ENCODE measurements at places on chromosomes 4 and X.

DNA sequence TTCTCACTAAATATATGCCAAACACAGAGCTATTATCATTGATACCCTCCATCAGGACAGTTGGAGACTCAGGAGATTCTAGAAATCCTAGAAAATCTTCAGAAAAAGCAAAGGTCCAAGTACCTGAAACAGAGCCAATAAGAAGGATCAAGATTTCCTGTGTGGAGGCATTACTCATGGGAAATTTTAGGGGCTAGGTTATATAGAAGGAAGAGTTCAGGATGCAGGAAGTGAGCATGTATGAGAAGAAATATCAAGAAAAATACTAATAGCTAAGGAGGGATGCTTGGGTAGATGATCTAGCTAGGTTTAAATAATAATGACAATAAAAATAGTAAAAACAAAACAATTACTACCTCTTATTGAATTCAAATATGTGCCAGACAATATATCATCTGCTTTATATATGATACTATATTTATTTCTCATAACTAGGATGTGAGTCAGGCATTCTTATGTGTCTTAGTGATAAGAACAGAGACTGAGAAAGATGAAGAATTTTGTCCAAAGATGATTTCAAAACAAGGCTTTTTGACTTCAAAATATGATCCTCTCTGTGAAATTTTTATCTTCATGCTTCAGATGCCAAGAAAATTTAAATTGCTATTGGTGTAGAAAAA, 66.4 kb upstream of the HHIP start:
- no peak for DNase-seq

DNA sequence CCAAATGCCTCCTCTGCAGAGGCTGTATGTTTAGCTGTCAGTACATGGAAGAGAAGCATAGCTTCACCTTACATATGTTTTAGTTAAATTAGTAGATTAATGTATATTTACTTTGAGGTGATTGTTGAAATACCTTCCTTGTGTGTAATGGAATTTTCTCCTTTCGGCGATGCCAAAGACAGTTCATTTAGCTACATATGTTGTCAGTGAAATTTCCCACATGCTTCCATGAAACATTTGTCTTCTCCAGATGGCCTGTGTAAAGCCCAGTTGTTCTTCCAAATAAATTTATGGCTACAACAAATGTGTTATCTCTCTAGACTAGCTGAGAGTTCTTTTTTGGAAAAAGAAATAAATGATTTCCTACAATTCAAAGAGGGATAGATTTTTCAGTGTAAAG, 95.2 kb downstream of the GPAT3 start:
- no peak for DNase-seq

DNA sequence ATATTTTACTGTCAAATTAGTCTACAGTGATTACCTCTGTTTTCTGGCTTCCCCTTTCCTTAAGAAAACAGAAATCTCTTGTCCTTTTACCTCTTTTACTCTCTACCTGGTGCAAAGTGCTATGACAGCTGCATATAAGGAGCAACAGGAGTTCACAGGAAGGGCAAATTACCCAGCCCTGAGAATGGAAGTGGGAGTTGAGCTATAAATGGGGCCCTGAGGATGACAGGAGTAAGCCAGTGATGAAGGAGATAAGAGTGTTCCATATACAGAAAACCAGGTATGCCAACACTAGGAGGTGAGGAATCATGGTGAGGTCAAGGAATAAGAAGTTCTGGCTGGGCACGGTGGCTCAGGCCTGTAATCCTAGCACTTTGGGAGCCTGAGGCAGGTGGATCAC, 4.5 kb upstream of the HSD17B13 start:
- no peak for DNase-seq

- no peak for DNase-seq
Observed at GRCh38 chr4:98945297-98945850, 16.4 kb upstream of the EIF4E start.

- DNase-seq: no peak
Observed at GRCh38 chrX:11285651-11286050, 7.6 kb upstream of the AMELX start.

DNA sequence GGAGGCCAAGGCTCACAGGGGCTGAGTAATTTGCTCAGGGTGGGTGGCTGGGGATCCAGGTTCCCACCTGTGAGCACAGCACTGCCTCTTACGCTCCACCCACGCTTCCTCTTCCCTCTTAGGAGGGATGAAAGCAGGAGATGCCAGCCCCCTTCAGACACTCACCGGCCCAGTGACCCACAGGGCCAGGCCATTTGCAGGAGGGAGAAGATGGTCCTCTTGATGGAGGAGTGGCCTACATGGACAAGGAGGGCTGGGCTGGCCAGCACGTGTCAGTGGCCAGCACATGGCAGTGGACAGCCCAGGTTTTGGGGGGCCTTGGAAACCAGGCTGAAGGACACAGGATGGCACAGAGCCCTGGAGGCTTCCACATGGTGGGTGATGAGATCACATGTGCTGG, 108.1 kb upstream of the PSAPL1 start:
- DNase-seq: no peak

- peak; percentile 59 for DNase-seq
Observed at GRCh38 chr4:7332216-7333023, 102.3 kb downstream of the PSAPL1 start.

- no peak for DNase-seq
Observed at GRCh38 chrX:107935200-107935599, 47.0 kb downstream of the TEX13B start.

- no peak for DNase-seq
Observed at GRCh38 chr4:140126261-140126660, 27.7 kb downstream of the MAML3 start.

- DNase-seq: no peak
Observed at GRCh38 chrX:151912780-151913179, at the start of gene MAGEA4. TSS of gene MAGEA4 (plus strand) at chrX:151912889. CDS start at chrX:151923665, 10,776 bp downstream.

DNA sequence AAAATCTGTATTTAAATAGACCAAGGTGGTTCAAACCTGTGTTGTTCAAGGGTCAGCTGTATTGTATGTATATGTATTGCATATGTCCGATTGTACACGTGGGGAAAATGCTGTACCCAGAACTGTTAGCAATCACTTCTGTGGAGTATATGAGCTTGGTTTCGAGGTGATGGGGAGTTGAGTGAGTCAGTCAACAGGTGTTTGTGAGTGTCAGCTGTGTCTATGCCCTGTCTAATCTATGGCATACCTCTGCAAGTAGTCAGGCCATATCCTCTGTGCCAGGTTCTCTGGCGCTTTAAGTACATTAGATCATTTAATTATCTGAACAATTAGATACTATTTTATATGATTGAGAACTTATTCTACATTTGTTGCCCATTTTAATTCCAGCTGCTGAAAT, 7.4 kb downstream of the ZRSR2 start:
- DNase-seq: no peak

- no peak for DNase-seq
Observed at GRCh38 chr4:38654273-38654672, 9.7 kb upstream of the KLF3 start.

- no peak for DNase-seq
Observed at GRCh38 chr4:2515830-2516550, 20.5 kb upstream of the FAM193A start.

- no peak for DNase-seq
Observed at GRCh38 chr4:126061655-126062054, 746.9 kb downstream of the FAT4 start.

- DNase-seq: no peak
Observed at GRCh38 chr4:83129264-83129663, 14.7 kb upstream of the PLAC8 start.

GRCh38 chr4:8182858-8183725, 16.0 kb upstream of the SH3TC1 start:
- DNase-seq: no peak

- DNase-seq: no peak
Observed at GRCh38 chrX:107507093-107507743, 57.8 kb downstream of the FRMPD3 start.

DNA sequence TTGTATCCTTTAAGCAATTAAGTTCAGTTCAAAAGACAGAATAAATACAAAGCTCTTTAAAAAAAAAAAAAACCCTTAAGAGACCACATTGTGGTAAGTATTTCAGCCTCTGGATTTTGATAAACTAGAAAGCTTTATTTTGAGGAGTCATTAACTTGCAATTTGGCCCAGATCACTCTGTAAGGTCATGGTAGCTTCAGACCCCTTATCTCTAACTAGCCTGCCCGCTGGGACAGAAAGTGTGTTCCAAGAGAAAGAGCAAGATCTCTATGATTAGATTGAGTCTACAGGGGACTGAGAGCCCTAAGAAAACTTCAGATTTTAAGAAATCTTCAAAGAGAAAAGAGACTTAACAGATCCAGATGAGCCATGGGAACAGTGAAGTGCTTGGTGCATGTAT, 45.6 kb downstream of the GALNT7 start:
- DNase-seq: no peak

GRCh38 chrX:40146262-40147125, 48.7 kb upstream of the BCOR start:
- peak; percentile 15 for DNase-seq

- no peak for DNase-seq
Observed at GRCh38 chr4:154959756-154960155, 178.7 kb downstream of the RBM46 start.

DNA sequence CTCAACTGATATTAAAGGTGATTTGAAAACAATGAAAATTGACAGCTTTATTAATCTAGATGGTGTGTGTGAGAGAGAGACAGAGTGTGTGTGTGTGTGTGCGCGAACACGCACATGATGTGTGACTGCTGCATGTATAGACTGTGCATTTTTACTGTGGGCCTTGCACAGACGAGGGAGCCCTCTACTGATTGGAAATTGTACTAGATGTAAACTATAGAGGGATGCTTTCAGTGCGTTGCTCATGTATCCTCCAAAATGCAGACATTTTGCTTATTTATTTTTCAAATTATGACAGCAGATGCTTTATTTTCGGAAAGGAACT, 168.4 kb upstream of the GK2 start:
- no peak for DNase-seq

DNA sequence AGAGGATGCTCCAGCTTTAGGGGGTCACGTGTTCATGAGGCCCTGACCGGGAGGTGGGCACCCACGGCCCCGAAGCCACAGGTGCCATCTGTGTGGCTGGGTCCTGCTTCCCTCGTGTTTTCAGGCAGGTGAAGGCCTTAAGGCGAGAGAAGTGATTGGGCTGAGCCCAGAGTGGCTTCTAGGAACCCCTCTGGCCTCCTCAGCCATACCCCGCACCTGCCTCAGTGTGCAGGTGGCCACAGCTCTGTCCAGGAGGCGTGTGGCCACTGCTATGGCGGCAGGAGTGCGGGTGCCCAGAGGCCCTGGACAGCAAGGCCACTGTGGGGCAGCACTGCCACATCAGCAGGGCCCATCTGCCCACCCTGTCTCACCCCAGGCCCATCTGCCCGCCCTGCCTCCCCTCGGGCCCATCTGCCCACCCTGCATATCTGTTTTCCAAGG, 25.0 kb downstream of the NKX1-1 start:
- DNase-seq: no peak

DNA sequence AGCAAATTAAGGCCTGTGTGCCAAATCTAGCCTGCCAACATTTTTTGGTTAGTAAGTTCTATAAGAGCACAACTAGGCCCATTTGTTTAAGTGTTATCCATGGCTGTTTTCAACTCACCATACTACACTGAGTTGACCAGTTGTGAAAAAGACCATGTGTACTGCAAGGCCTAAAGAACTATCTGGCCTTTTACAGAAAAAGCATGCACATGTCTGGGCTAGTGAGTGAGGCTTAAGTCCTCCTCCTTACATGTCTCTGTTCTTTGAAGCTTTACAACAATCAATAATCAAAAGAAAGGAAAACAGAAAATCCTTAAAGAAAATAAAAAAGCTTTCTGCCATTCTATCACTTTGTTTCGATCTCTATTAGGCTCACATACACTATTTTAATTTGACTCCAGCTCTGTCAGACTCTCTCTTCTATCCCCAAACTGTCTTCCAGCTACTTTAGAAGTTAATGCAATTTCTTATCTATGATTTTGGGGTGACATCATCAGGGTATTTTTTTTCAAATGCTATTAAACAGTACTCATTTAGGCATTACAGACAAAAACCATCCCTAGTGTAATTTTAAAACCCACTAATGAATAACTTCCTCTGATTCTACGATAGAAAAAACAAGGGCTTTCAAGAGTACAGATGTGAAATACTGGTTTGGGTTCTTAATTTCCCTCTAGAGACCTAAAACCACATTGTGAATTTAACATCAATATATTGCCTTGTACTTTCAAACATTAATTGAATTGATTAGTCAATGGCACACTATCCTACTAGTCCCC, 161.8 kb downstream of the MAB21L2 start:
- no peak for DNase-seq

- no peak for DNase-seq
Observed at GRCh38 chrX:47687263-47687662, 28.3 kb upstream of the UXT start.

DNA sequence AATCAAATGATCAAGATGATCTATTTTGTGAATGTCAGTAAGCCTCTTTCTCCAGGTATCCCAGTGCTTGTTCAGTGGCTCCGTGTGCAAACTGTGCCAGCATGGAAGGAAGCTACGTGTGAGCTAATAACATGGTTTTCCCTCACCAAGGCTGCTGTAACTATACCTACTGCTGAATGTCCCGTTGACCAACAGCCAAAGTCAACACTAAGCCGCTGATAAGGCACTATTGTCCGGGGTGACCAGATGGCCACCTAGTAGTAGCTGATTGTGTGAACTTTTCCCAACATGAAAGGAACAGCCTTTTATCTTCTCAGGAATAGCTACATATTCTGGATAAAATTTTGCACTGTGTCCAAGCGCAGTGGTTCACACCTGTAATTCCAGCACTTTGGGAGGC, 58.0 kb upstream of the ABCG2 start:
- DNase-seq: no peak

DNA sequence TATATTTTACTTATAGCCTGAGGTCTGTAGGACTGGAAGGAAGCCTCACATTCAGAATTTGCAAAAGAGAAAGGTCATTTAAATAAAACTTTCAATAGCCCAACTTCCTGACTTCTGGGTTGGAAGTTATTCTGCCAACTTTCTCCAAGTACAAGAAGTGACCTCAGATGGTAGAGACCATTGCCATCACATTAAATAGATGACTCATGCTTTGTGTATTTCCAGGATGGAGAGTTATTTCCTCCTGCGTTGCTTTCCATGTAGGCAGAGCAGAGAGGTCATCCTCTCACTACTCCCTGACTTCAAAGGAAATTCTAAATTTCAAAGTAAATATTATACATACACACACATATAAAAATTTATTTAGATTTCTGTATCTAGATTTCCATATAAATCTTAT, 73.0 kb upstream of the NR3C2 start:
- no peak for DNase-seq

DNA sequence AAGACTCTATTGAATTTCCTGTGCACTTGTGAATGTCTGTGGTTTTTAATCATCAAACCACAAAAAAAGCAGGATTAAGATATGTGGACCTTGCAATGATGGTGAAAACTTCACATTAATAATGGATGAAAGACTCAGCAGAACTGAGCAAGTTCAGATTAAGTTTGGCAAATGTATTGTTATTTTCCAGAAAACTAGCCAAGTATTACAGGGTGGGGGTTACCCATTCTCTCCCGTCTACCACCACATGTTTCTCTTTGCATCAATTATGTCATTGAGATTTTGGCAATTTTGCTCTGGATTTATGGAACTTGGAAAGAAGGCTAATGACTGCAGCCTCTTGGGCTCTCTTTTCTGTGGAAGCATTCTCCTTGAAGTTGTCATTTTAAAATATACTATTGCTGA, 577.1 kb downstream of the ANKRD50 start:
- DNase-seq: no peak
